Sigmoid colon (tissue), 7 donors: ENCODE measurements at places on chromosomes 16 and 17. TPM values are rescaled to one million over a fixed set of nuclear protein-coding genes. Genes with fewer than 3 reads are reported as not detected.
A peak's percentile ranks its signal among the peaks of the same experiment; 100 is the strongest.

- no peaks in the 10 kb centered on the region for H3K27me3 ChIP-seq
- peak overlapping the region; percentile 65 for H3K4me3 ChIP-seq
- no peaks in the 10 kb centered on the region for H3K4me1 ChIP-seq
- H3K36me3 ChIP-seq: peaks cover 6% of the 10 kb centered on the region
Measured at GRCh38 chr17:73091770-73092522, 542 bp downstream of the SLC39A11 start.

- H3K36me3 ChIP-seq: no peaks in the 10 kb centered on the region
- H3K4me3 ChIP-seq: no peak overlapping the region
- no peak overlapping the region for H3K27ac ChIP-seq
Measured at GRCh38 chr16:21227866-21228265, 5.6 kb upstream of the ANKS4B start.

ZNF232 gene
- total RNA-seq: 11.9 TPM

DNA sequence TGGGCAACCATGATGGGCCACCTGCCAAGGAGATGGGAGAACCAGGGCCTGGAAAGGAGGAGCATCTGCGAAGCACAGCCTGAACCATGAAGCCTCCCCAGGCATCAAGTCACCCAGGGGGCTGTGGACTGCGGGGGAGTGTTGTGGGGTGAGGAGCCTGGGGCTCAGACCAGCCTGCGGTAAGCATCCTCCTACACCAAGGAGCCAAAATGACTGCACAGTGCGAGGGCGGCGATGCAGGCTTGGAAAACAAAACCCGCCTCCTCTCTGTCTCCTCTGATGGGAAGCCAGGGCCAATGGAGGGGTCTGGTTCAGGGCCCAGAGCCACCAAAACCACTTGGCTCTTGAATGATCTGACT lies 18.1 kb upstream of the MAF start:
- no peak overlapping the region for H3K4me3 ChIP-seq
- no peaks in the 10 kb centered on the region for H3K27me3 ChIP-seq
- no peaks in the 10 kb centered on the region for H3K36me3 ChIP-seq
- H3K4me1 ChIP-seq: no peaks in the 10 kb centered on the region

CXCL16 gene
- total RNA-seq: 6.0 TPM

DNA sequence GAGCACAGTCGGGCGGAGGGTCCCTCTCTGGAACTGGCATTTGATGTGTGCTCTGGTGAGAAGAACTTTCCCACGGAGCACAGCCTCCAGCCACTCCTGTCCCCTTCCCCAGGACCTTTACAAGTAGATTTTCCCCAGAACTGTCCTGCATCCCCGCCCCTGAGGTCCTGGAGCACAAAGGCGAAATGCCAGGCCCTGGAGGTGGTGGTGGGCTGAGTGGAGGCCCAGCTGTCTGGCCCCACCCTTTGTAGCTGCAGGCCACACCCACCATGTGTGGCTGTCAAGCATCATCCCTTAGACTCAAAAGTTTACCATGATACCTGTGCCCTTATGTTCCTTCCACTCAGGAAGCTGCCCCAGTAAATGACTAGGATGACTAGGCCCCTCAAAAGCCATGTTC lies 37.7 kb downstream of the PLD6 start:
- H3K4me1 ChIP-seq: no peaks in the 10 kb centered on the region
- H3K27ac ChIP-seq: no peak overlapping the region
- DNase-seq: no peak
- H3K27me3 ChIP-seq: no peaks in the 10 kb centered on the region
- no peak overlapping the region for H3K4me3 ChIP-seq

PIK3R5 gene
- 11.6 TPM for total RNA-seq
